ENCODE measurements at places on chromosomes 7 and 10.

DNA sequence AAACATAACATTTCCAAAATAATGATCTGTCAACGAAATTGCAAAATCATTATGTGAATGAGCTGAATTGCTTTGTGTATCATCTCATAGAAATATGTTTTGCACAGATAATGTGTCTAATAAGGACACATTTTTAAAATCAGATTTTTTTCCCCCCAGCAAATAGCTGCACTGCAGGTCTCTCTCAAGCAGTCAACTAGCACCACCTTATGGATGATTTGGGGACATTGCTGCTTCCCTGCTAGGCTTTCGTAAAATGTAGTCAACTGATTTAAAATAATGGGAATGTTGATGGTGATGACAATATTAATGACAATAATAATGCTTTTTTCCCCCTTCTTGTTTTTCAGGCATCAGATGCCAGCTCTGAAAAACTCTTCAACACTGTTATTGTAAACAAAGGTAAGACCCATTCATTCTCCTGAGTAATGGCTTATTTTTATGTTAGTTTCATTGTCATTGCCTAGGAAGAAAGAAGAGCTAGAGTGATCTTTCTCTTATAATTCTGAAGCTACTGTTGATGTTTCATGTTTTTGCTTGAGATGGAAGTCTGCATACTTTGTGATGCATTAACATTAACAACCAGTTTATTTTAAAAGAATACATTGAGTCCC lies 433.6 kb upstream of the GALNT17 start:
- DNase-seq = peak; percentile 70

GRCh38 chr7:48708635-48709034 lies 215.7 kb upstream of the CDC14C start:
- no peak for DNase-seq

- DNase-seq = no peak
Measured at GRCh38 chr7:35820858-35821257, 20.0 kb downstream of the SEPTIN7 start.

GRCh38 chr10:110479710-110480109 lies 18.0 kb upstream of the DUSP5 start:
- DNase-seq = no peak

- DNase-seq = no peak
Measured at GRCh38 chr10:19570991-19571390, 245.2 kb upstream of the PLXDC2 start.

GRCh38 chr7:77561352-77561751 lies 24.3 kb downstream of the PTPN12 start:
- DNase-seq = no peak

DNA sequence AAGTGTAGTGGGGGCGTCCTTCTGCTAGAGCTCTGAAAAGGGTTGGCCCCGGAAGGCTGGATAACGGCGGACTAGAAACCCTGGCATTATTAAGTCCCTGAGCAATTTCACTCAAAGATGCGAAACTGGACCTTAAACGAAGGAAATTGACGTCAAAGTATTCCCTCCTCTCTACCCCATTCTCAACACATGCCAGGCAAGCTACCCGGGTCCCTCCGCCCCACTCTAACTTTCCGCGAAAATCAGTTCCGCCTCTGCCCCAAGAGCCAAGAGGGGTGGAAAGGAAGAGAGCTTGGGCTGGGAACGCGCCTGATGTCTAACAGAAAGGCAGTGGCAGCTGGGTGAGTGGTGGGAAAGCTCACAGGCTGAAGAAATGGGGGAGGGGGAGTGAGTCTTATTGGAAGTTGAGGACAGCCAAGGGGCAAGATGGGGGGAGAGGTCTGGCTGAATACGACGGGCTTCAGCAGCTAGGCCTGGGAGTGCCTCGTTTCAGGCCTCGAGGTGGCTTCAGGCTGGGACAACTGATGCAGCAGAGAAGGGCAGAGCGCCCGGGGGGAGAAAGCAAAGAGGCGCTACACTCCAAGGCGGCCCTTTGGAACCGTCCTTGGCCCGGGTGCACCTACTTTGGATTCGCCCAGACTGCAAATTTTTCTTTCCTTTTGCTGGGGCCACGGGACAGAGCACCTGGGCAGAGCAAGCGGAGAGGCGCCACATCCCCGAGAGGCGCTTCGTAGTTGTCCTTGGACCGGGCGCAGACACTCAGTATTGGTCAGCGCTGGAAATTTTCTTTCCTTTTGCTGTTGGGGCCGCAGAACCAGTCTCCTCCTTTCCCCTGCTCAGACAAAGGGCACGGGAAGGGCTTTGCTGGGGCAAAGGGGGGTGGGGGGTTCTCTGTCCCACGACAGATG lies 2.0 kb upstream of the FEZF1 start:
- no peak for DNase-seq

- DNase-seq = peak; percentile 31
Measured at GRCh38 chr7:37916017-37916672, 472 bp downstream of the SFRP4 start.

DNA sequence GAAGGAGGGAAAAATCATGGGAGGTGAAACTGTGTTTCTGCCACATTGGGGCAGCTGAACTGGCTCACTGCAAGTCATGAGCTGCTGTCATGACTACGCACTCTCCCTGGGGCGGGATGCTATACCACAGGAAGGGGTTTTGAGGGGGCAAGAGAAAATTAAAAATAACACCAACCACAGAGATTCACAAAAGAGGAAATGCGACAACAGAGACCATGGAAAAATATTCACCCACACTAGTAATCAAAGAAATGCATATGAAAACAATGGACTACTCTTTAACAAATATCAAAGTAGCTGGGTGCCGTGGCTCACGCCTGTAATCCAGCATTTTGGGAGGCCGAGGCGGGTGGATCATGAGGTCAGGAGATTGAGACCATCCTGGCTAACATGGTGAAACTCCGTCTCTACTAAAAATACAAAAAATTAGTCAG lies 65.2 kb upstream of the TM9SF3 start:
- no peak for DNase-seq

DNA sequence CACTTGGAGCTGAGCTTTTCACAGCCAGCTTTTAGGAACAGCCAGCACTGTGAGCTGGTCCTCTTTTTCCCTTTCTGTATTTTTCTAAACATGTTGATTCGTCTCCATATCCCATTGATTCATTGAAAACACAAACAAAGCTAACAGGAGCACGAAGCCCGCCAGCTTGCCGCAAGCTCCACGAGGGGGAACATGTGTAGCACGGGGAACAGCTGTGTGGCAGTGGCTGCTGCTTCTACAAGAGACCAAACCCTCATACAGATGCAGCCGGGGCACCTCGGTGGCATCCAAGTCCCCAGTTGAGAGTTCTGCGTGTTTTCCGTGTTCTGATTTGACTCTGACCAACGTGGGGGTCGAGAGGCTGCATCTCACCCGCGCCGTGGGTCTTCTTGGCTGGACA lies 80.8 kb upstream of the SH2B2 start:
- DNase-seq = no peak

GRCh38 chr10:122234416-122234815 lies 36.7 kb upstream of the BTBD16 start:
- no peak for DNase-seq

- peak; percentile 95 for DNase-seq
Measured at GRCh38 chr7:106535234-106535932, 125.6 kb downstream of the CCDC71L start.

DNA sequence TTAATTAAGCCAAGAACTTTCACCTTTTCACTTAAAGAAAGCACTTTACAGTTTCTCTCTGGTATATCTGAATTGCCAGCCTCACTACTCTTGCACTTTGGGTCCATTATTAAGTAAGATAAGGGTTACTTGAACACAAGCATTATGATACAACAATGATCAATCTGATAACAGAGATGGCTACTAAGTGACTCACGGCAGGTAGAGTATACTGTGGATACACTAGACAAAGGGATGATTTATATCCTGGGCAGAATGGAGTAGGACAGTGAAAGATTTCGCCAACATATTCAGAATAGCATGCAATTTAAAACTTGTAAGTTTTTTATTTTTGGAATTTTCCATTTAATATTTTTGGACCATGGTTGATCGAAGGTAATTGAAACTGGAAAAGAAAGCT lies 34.3 kb upstream of the ITGB8 start:
- DNase-seq = peak; percentile 61

- no peak for DNase-seq
Measured at GRCh38 chr10:73509695-73510094, 13.9 kb upstream of the PPP3CB start.

DNA sequence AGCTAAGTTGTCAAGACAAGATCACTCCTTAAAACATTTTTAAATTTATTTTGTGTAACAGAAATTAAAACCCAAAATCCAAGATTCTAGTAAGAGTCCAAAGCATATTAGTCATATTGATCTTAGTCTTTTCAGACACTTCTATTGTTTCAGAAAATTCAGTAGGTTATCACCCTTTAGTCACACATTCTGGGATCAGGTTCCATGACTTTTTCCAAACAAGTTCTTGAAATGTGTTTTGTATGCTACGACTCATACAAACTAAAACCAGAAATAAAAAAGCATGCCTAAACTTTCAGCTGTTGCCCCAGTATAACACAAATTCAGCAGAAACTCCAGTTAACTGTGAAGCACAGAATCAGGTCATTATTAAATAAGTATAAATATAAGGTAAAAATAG lies 10.7 kb downstream of the SEMA3D start:
- DNase-seq = peak; percentile 59

- DNase-seq = no peak
Measured at GRCh38 chr10:129961157-129961701, 2.8 kb downstream of the EBF3 start.

GRCh38 chr10:73368238-73368637 lies 9.6 kb upstream of the CFAP70 start:
- DNase-seq = no peak

DNA sequence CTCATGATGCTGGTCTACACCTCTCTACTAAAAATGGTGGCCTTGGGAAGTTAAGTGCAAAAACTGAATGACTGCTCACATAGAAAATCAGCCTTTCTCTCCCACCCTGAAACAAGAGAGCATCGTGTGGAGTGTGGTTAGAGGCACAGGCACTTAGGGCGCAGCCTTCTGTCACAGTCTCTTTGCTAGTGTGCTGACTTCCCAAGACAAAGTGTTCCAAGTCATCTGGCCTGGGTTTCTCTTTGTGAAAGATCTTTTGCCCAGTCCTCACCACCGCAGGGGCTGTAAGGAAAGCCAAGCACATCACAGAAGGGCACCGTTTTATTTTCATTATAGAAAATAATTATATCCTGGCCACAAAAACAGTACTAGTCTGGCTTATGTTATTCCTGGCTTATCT lies 12.5 kb downstream of the STN1 start:
- DNase-seq = no peak

- no peak for DNase-seq
Measured at GRCh38 chr7:138937484-138937883, 43.7 kb downstream of the KIAA1549 start.

- no peak for DNase-seq
Measured at GRCh38 chr10:63667596-63668480, 146.6 kb downstream of the REEP3 start.

DNA sequence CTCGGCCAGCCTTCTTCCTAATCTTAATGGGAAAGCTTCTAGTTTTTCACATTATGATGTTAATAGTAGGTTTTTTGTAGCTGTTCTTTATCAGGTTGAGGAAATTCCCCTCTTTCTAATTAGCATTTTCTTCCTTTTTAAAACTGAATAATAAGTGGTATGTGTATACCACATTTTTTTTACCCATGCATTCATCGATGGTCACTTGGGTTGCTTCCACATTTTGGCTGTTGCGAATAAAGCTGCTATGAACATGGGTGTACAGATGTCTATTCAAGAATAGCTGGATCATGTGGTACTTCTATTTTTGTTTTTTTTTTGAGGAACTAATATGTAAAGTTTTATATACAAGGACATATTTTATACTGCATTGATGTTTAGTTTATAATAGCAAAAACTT lies 44.3 kb downstream of the NRF1 start:
- no peak for DNase-seq

GRCh38 chr7:148834605-148835004 lies 49.5 kb downstream of the EZH2 start:
- DNase-seq = no peak

DNA sequence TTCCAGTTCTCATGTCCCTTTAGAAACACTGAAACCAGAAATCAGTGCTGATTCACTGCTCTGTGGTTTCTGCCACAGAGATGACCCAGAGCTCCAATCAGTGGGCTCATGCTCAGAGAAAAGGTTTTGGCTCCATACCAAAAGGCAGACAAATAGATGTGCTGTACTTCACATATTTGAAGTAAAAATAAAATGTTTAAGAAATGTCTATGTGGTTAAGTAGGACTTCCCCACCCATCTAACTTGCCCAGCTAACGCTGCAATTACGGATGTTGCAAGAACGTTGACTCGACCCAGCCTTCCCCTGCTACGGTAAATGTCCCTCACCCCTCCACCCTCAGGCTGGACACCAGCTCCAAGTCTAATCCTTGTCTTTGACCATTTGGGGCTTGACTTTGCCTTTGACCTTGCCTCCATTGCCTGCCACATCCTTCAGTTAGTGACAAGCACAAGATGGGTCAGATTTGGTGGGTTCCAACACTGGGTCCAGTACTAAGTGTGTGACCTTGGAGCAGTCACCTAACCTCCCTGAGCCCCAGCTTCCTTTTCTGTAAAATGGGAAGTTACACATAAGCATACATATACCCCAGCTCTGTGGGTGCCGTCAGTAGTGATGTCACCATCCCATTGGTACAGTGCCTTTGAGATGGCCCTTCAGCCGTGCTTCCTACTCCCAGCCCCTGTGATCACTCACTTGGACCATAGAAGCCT lies 95.8 kb downstream of the CHST15 start:
- peak; percentile 98 for DNase-seq

DNA sequence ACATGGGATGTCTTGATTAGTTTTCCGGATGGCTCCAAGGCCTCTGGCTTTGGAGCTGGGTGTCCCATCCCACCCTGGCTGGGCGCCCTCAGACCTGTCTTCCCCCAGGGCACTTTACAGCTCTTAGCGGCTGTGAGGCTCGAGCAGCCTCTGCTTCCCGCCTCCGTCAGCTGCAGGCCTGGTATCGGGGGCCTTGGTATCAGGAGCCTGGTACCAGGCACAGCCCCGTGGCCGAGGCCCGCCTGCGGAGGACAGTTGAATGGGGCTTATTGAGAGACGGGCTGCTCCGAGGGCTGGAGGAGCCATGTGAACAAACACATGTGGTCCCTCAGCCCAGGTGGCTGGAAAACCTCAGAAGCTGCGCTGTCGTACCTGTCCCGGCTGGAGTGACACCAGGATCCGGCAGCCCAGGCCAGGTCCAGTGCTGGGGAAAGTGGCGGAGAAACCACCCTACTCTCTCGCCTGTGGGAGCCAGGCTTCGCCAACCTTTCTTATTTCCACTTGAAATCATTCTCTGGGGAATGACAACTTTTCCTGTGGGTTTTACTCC lies 23.9 kb upstream of the AP5Z1 start:
- DNase-seq = no peak

DNA sequence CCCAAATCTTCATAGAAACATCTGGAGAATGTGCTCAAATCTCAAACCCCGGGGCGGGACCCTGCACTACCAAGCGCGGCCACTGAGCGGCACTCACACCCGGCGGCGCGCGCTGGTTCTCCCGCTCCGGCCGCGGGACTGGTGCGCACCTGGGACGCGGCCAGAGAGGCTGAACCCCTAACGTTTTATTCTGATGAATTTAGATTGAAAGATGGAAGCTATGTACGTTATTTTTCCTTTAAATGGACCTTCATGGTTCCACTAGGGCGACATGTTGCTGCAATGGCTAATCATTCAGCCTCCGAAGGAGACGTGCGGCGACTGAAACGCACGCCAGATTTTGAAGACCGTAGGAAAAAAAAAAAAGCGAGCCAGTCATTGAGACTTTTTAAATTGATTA lies 107.0 kb upstream of the INSIG1 start:
- DNase-seq = no peak

Measured in M059J (cell line).